Foreskin keratinocyte (primary cell): ENCODE measurements at places on chromosomes 6 and 20.

- no peak for DNase-seq
Observed at GRCh38 chr6:138803861-138804260, 8.0 kb downstream of the ECT2L start.

GRCh38 chr20:62953839-62954703 lies 1.6 kb downstream of the SLC17A9 start:
- DNase-seq = no peak

DNA sequence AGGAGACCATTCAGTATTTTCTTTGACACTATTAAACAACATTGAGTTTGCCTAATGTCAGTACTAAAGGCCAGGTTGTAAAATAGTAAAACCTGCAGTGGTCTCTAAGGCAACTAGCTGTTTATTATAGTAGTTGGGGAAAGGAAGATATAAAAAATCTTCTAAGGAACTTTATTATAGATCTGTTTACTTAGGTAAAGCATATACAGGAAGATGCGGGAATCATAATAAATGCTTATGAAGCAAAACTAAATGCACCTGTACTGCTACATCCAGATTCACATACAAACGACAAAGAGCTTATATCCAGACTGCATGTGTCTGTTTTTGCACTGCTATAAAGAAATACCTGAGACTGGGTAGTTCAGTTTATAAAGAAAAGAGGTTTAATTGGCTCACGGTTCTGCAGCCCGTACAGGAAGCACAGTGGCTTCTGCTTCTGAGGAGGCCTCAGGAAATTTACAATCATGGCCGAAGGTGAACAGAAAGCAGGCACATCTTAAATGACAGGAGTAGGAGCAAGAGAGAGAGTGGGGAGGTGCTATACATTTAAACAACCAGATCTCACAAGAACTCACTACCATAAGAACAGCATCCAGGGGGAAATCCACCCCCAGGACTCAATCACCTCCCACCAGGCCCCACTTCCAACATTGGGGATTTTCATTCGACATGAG lies 8.7 kb upstream of the TRIM39 start:
- DNase-seq = no peak

GRCh38 chr6:131251590-131252199 lies 116.4 kb downstream of the AKAP7 start:
- no peak for DNase-seq

- DNase-seq = peak; percentile 1
Observed at GRCh38 chr6:89611666-89612065, 26.9 kb downstream of the LYRM2 start.

GRCh38 chr6:136344420-136344819 lies 54.8 kb upstream of the BCLAF1 start:
- no peak for DNase-seq

DNA sequence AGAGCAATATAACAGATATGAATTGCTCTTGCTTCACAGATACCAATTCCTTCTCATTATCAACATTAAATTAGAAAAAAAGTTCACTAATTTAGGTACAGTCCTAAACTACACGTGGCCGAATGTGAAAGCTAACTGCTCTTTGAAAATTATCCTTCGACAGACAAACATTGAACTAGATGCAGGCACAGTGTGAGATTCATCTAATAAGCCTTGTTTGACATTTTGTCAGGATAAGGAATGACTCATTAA lies 1.1 kb downstream of the FAM184A start:
- DNase-seq = no peak

DNA sequence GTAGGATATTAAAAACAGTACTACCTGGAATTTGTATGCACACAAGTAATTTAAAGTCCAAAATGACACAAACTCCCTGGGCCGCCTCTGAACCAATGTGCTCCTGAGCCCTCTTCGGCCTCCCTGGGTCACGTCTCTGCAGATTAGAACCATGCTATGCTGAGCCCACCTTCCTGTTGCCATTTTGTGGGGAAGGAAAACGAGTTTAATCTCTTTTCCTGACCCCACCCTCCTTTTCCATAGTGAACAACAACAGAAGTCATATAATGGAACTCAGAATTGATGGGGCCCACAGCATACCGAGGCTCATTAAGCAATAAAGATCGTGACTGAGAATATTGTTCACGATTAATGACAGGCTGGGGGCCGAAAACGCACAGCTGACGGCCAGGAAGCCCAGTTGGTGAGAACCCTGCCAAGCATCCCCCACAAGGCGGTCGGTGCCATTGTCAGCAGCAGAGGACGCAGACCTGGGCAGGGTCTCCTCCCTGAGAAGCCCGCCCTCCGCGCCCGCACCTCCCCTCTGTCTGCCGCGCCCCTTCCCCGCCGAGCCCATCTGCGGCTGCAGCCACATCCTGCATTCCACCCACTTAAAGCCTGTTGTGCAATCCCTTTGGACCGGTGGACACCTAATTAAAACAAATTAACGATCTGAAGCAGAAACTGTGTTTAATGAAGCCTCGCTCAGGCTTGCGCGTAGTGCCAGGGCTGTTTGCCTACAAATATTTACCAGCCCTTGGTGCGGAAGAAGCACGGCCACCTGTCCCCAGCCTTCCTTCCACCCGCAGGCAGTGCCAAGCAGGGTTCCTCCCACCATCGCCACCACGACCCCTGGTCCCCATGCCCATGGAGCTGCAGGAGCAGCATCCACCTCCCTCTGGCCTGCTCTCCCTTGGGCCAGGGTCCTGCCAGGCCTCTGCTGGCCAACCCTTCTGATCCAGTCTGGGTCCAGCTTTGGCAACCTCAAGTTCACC lies 68.1 kb downstream of the DLL1 start:
- DNase-seq = no peak

- no peak for DNase-seq
Observed at GRCh38 chr6:17869753-17870050, 117.7 kb downstream of the KIF13A start.

- DNase-seq = peak; percentile 69
Observed at GRCh38 chr20:49936153-49937026, at the start of gene RNF114. RNF114 (plus strand) TSS chr20:49936397; CDS start chr20:49936413, 16 bp downstream.

GRCh38 chr6:4531406-4531805 lies 244.8 kb upstream of the CDYL start:
- DNase-seq = no peak
